Nephron progenitor cell (in vitro differentiated cells): ENCODE measurements at places on chromosomes 6 and 20.

DNA sequence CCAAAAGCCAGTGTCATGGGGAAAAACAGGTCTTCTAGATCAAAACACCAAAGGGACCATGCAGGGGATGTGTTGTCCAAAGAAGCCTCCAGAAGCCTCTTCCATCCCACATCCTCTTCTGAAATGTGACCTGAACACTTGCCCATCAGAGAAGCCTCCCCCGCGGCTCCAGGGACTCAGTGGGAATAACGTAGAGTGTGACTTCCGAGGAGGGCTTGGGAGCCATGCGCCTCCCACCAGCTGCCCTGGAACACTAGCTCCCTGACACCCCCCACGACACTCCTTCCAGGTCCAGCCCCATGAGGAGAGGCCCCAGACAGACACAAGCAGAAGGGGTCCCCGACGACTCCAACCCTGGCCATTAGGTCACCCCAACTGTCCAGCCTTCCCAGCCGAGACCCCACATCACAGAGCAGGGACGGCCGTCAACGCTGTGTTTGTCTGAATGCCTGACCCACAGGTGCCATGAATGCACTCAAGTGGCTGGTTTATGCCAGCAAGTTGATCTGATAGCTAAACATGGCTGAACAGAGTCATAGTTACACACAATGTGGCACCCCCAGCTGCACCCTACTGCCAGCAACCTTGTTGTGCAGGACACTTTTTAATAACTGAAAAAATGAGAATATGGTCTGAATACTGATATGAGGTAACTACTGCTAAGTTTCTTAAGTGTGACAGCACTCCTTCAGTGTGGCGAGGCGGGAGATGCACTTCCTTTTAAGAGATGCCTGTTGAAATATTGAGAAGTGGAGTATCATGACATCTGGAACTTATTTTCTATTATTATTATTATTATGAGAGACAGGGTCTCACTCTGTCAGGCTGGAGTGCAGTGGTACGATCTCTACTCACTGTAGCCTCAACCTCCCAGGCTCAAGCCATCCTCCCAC is 58.0 kb downstream of the GINS1 start:
- no peak for DNase-seq
- peaks cover 8% of the 10 kb centered on the region for H3K4me1 ChIP-seq
- peaks cover 68% of the 10 kb centered on the region for H3K36me3 ChIP-seq
- H3K27ac ChIP-seq = peak overlapping the region; percentile 19
- no peaks in the 10 kb centered on the region for H3K27me3 ChIP-seq

DNA sequence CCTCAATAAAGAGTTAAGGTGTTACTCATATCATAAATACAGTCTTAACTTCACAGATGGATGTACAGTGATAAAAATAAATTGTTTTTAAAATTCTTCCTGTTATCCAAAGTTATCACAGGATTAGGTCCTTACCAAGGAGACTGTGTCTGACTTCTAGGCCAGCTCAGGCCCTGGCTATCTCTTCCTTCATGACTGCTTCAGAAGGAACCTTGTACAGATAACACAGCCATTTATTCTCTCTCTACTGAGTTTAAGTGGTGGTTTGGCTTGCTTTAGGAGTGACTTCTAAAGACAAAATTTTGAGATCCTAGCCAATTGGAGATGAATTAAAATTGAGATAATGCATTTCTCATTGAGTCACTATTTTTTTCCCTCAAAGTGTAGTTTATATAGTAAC is 40.8 kb upstream of the RNF182 start:
- no peak for DNase-seq
- H3K4me3 ChIP-seq = no peak overlapping the region
- H3K36me3 ChIP-seq = no peaks in the 10 kb centered on the region
- no peaks in the 10 kb centered on the region for H3K27me3 ChIP-seq
- H3K27ac ChIP-seq = no peak overlapping the region

- no peaks in the 10 kb centered on the region for H3K4me1 ChIP-seq
- no peak overlapping the region for H3K4me3 ChIP-seq
- H3K27me3 ChIP-seq = no peaks in the 10 kb centered on the region
Observed at GRCh38 chr20:8196096-8196495, 64.0 kb downstream of the PLCB1 start.

GRCh38 chr20:41055679-41056078 is 27.1 kb downstream of the TOP1 start:
- H3K27ac ChIP-seq = peak overlapping the region; percentile 26
- H3K4me3 ChIP-seq = peak overlapping the region; percentile 26
- H3K36me3 ChIP-seq = peaks cover 62% of the 10 kb centered on the region
- peaks cover 85% of the 10 kb centered on the region for H3K4me1 ChIP-seq
- H3K27me3 ChIP-seq = peaks cover 3% of the 10 kb centered on the region

DNA sequence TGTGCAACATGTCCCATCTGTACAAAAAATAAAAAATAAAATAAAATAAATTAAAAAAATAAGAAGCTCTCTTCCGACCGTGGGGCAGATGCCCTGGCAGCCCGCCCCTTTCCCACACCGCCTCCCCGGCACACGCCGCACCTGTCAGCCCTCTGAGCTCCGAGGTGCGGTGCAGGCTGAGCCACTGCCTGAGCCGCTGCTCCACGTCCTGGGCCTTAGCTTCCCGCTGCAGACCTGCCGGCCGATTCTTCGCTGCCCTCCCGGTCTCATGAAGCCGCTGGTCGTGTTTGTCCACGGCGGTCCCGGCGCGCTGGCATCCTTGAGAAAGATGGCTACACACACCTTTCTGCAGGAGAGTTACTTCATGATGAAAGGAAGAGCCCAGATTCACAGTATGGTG is 10.7 kb upstream of the CLPSL2 start:
- peaks cover 60% of the 10 kb centered on the region for H3K27me3 ChIP-seq
- DNase-seq = no peak
- H3K4me1 ChIP-seq = peaks cover 15% of the 10 kb centered on the region
- H3K4me3 ChIP-seq = no peak overlapping the region
- no peaks in the 10 kb centered on the region for H3K36me3 ChIP-seq

GRCh38 chr20:43102394-43102793 is 87.3 kb downstream of the PTPRT start:
- H3K4me3 ChIP-seq = no peak overlapping the region
- H3K27ac ChIP-seq = no peak overlapping the region
- DNase-seq = peak; percentile 27
- peaks cover 28% of the 10 kb centered on the region for H3K27me3 ChIP-seq

DNA sequence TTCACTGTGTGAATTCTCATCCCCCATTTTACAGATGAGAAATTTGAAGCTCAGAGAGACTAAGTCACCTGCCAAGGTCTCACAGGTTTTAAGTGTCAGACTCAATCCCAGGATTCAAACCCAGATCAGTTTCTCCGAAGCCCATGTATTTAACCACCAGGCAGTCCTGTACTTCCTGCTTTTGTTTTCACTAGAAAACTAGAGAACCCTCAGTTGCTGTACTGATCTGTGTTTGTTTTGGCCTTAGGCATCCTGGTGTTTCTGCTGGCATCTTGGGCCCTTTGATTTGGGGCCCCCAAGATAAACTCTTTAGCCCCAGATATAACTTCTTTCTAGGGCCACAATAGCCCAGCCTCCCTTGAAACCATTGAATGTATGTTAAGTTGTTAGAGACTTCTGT is 36.5 kb downstream of the PPP1R16B start:
- no peak for DNase-seq
- no peak overlapping the region for H3K4me3 ChIP-seq
- peaks cover 25% of the 10 kb centered on the region for H3K27me3 ChIP-seq
- H3K36me3 ChIP-seq = no peaks in the 10 kb centered on the region

DNA sequence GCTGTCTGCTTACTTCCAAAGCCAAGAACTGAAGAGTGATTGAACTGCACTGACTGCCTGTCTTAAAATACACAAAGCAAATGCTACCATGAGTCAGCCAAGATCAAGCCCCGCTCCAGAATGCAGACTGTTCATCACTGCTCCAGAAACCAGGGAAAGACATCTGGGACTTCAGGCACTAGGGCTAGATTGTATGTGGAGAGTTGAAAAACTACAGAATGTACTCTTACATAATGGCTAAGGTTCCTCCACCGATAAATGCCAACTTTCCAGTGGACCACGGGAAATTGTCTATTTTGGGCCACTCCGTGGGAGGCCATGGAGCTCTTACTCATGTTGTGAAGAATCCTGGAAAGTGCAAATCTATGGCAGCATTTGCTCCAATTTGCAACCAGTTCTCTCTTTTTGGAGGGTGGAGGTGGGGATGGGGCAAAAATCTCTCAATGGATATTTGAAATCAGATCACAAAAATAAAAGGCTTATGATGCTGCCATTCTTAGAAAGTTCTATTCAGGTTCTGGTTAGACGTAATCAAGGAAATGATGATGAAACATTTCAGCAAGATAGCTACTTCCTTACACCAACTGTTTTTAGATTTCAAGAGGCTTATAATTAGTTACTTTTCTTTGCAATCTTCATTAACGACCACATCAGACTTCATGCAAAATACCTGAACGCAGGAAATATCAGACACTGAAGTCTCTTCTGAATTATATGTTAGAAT is 11.8 kb upstream of the CAP2 start:
- no peak overlapping the region for H3K27ac ChIP-seq
- H3K4me1 ChIP-seq = no peaks in the 10 kb centered on the region
- no peak for DNase-seq
- no peaks in the 10 kb centered on the region for H3K36me3 ChIP-seq
- peaks cover 10% of the 10 kb centered on the region for H3K27me3 ChIP-seq

DNA sequence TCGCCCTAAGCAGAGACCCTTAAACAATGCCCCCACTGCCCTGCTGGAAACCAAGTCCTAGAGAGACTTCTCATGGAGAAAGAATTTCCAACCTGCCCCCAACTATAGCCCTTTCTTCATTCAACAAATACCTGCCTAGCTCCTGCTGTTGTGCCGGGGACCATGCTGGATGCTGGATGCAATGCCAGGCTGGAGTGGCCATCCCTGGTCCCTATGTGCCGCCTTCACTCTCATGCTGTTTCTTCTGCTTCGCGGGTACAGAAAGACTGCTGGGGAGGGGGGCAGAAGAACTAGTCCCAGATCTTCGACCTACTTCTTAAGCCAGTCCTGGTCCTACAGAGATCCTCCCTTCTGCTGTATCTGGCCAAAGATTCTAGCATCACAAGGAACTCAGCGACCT is 3.4 kb downstream of the MDGA1 start:
- no peak overlapping the region for H3K27ac ChIP-seq
- no peaks in the 10 kb centered on the region for H3K36me3 ChIP-seq
- H3K4me1 ChIP-seq = peaks cover 21% of the 10 kb centered on the region
- peaks cover 84% of the 10 kb centered on the region for H3K27me3 ChIP-seq

- no peak overlapping the region for H3K4me3 ChIP-seq
- no peak for DNase-seq
- peaks cover 87% of the 10 kb centered on the region for H3K36me3 ChIP-seq
- no peak overlapping the region for H3K27ac ChIP-seq
Observed at GRCh38 chr6:160077526-160077925, 44.1 kb upstream of the SLC22A1 start.

DNA sequence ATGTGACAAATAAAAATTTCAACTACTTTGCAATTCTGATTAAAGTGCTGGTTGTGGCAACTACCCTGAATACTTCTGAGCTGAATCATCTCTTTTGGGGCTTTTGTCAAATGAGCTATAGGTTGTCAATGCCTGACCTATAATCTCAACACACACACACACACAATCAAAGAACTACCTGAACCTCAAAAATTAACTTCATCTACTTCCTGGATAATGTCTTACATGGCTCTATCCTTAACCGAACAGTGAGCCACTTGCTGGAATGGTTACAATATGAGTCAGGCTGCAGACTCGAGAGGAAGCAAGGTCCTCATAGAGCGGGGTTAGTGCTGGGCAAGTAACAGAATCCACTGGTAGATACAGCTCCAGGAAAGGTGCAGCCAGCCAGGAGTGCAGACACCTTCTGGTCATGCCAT is 70.6 kb upstream of the DST start:
- DNase-seq = no peak
- H3K36me3 ChIP-seq = peaks cover 4% of the 10 kb centered on the region
- no peak overlapping the region for H3K4me3 ChIP-seq

DNA sequence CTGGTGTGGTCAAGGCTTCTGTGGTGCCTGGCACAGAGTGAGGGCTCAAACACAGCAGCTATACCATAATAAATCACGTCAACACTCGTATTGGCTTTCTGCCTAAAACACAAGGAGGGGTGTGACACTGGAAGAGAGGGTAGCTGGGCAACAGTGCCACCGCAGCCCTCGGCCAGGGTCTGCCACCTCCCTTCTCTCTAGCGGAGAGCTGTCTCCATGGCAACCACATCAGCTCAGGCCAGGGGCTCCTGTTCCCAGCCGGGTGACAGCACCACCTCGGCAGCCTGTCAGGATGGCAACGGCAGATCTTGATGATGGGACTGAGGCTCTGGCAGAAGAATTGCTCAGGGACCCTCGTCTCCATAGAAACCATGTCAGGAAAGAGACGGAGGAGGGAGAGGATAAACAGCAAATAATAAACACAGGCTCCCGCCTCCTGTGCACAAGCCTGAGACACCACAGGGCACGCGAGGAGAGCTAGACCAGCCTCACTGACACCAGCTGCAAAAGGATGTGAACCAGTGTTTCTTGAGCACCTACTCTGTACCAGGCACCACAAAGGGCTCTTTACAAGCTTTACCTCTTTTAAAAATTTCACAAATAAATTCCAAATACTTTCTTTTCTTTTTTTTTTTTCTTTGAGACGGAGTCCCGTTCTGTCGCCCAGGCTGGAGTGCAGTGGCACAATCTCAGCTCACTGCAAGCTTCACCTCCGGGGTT is 50.4 kb upstream of the TLDC2 start:
- H3K27me3 ChIP-seq = peaks cover 2% of the 10 kb centered on the region
- peak; percentile 22 for DNase-seq
- H3K4me3 ChIP-seq = no peak overlapping the region
- H3K27ac ChIP-seq = no peak overlapping the region

DNA sequence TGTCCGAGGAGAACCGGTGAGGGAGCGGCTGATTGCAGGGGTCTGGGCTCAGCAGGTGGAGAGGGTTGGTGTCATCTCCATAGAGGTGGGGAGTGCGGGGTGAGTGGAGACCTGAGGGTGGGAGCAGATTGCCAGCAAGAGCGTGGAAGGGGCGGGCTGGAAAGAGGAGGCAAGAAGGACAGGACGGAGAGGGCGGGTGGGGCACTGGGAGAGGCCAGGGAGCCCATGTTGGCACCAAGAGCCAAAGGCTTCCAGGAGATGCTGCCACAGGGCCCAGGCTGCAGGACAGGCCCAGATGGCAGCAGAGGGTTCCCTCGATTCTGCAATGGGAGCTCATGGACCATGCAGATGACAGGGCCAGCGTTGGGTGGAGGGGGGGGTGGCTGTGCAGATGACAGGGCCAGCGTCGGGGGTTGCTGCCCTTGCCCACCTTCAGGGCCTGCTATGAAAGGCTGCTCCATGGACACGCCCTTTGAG is 105.4 kb downstream of the TMEM242 start:
- H3K27ac ChIP-seq = no peak overlapping the region
- no peak for DNase-seq
- peaks cover 9% of the 10 kb centered on the region for H3K36me3 ChIP-seq
- H3K4me3 ChIP-seq = no peak overlapping the region
- H3K27me3 ChIP-seq = peaks cover 9% of the 10 kb centered on the region

GRCh38 chr6:56954403-56955170 is at the start of gene BEND6:
TSS of gene BEND6 (plus strand) at chr6:56955107. CDS start at chr6:56981811, 26,704 bp downstream.
- DNase-seq = peak; percentile 78
- peak within 1 kb of the TSS; percentile 98 for H3K4me3 ChIP-seq
- peaks cover 17% of the 10 kb centered on the region for H3K4me1 ChIP-seq
- H3K27ac ChIP-seq = peak within 1 kb of the TSS; percentile 95
- peaks cover 44% of the 10 kb centered on the region for H3K27me3 ChIP-seq
